Gastrocnemius medialis (tissue), 4 donors: ENCODE measurements at places on chromosomes 1 and 21.
A peak's percentile ranks its signal among the peaks of the same experiment; 100 is the strongest.

DNA sequence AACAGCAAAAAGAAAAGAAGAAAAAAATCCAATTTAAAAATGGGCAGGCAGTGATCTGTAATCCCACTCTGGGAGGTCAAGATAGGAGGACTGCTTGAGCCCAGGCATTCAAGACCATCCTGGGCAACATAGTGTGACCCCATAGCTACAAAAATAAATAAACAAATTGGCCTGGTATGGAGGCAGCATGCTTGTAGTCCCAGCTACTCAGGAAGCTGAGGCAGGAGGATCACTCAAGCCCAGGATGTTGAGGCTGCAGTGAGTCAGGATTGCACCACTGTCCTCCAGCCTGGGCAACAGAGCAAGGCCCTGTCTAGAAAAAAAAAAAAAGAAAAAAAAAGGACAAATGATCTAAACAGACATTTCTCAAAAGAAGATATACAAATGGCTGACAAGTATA lies 99.6 kb downstream of the EIF4G3 start:
- no peak for DNase-seq

- DNase-seq, result no peak
These were observed 776 bp downstream of the ITSN1 start for GRCh38 chr21:33642896-33643657.

GRCh38 chr1:201427963-201428362 lies 6.4 kb upstream of the TNNI1 start:
- DNase-seq, result no peak

- no peak for DNase-seq
These were observed 6.8 kb downstream of the SPRR5 start for GRCh38 chr1:152953761-152954160.

- no peak for DNase-seq
These were observed 26.2 kb downstream of the ATP8B2 start for GRCh38 chr1:154351363-154352068.

GRCh38 chr1:57724535-57724934 lies 300.7 kb upstream of the DAB1 start:
- no peak for DNase-seq

- peak; percentile 53 for DNase-seq
These were observed 105.7 kb downstream of the PRDM16 start for GRCh38 chr1:3174487-3175247.

DNA sequence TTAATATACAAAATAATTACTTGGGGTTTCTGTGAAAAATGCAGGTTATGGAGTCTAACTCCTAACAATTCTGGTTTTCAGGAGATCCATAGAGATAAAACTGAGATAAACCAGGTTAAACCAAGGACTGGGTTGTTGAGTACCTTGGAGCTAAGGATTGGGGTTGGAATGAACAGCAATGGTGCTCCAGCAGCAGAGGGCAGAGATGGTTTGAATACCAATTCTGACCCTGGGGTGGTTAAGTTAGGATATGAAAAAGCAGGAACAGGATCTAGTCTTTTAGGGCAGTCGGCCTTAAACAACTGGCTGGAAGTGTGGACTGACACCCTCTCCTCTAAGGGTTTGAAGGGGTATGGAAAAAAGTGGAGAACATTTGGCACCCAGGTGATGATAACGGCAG lies 53.0 kb downstream of the UROD start:
- DNase-seq, result no peak

DNA sequence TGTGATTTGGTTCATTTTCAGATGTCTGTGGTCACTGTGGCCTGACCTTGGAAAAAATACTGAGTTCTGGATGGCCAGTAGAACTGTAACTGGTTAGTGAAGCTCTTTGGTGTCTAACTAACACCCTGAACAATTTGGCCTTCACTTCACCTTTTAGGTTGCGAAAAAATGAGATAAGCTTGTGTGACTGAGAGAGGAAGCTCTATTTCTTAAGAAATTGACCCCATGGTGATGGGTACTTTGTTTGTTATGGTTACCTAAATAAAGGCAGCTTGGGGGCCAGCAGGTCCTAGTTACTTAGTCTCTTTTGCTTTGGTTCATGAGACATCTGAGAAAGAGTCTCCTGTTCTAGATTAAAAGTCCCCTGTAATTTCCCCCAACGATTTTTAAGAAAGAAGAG lies 181.6 kb downstream of the ZNF326 start:
- DNase-seq, result no peak

GRCh38 chr1:245956225-245956624 lies 550.9 kb downstream of the SMYD3 start:
- DNase-seq, result no peak

DNA sequence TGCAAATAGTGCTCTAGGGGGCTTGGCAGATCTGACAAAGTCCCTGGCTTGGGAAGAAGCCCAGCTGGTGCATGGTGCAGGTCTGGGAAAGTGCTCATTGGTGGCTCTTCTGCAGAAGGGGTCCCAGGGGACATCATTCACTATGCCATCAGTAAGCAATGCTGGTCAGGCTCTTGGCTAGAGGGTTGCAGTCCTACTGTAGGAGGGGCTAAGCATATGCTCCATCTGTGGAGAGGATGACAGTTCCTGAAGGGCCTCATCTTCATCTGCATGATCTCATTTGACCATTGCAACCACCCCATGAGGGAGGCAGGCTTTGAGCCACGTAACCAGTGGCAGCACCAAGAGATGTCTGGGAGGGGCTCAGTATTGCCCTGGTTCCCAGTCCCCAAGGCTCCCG lies 31.5 kb upstream of the VASH2 start:
- DNase-seq, result no peak

GRCh38 chr1:245710961-245711903 lies 556.4 kb downstream of the KIF26B start:
- no peak for DNase-seq

DNA sequence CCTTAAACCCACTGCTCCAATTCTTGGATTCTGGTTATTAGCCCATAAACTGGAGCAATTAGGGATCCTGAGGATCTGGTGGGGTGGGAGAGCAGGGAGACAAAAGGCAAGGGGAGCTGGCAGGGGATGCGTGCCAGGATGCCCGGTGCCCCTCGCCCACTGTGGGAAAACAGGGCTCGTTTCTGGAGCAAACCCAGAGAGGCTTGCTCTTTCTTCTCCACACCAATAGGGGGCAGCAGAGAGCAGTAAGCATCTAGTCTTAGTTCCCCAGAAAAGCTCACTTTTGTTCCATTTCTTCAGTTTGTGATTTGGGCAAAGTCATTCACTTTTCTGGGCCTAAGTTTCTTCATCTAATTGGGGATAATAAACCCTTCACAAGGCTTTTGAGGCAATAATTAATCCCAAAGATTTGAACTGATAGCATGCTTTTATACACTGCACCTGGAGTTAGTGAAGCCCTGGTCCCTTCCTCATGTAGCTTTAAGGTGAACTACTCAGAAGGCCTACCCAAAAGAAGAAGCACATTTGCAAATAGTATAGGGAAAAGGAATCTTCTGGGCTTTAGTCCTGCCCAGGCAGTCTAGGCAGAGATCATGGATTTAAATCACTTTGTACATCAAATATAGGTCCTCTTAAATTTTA lies 160.6 kb upstream of the USP24 start:
- no peak for DNase-seq

- DNase-seq, result no peak
These were observed 248.3 kb downstream of the AKT3 start for GRCh38 chr1:243601720-243602119.

DNA sequence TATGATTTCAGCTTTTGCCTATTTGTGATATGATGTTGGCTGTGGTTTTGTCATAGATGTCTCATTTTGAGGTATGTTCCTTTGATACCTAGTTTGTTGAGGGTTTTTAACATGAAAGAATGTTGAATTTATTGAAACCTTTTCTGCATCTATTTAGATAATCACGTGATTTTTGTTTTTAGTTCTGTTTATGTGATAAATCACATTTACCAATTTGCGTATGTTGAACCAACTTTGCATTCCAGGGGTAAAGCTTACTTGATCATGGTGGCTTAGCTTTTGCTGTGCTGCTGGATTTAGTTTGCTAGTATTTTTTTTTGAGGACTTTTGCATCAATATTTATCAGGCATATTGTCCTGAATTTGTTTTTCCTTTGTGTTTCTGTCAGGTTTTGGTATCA lies 26.5 kb upstream of the IFI16 start:
- no peak for DNase-seq

GRCh38 chr1:171486048-171486519 lies 754 bp downstream of the PRRC2C start:
- DNase-seq, result no peak

DNA sequence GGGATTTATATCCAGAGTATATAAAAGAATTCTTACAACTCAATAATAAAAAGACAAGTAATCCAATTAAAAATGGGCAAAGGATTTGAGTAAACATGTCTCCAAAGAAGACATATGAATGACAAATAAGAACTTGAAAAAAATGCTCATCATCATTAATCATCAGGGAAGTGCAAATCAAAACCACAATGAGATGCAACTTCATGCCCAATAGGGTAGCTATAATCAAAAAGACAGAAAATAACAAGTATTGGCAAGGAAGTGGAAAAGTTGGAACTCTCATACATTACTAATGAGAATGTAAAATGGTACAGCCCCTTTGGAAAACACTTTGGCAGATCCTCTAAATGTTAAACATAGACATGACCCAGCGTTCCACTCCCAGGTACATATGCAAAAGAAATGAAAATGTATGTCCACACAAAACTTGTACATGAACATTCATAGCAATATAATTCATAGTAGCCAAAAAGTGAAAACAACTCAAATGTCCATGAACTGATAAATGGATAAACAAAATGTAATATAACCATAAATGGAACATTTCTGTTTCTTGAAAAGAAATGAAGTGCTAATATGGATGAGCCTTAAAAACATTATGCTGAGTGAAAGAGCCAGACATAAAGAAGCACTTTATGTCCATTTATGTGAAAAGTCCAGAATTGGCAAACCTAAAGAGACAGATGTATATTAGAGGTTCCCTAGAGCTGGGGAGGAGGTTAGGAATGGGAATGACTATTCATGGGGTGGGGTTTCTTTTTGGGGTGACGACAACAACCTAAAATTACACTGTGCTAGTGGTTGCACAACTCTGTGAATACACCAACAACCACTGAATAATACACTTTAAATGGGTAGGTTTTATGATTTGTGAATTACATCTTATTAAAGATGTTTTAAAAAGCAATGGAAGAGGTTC lies 259.7 kb downstream of the RHOU start:
- no peak for DNase-seq

DNA sequence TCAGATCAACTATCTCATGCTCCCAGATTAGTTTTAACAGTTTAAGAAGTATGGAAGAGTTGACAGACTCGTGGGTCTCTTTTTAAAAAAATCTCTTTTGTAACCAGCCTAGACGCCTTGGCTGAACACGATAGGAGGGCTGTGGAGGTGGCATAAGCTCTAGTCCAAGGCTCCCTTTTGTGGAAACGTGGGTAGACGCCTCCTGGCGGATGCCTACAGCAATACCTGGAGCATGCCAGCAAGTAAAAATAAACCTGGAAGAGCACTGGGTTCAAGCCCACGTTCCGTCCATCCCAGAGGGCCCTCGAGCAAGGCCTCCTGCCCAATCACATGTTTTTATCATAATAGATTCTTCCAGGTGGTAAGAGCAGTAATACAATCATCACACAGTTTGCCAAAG lies 87.9 kb downstream of the RGS7 start:
- DNase-seq, result no peak

DNA sequence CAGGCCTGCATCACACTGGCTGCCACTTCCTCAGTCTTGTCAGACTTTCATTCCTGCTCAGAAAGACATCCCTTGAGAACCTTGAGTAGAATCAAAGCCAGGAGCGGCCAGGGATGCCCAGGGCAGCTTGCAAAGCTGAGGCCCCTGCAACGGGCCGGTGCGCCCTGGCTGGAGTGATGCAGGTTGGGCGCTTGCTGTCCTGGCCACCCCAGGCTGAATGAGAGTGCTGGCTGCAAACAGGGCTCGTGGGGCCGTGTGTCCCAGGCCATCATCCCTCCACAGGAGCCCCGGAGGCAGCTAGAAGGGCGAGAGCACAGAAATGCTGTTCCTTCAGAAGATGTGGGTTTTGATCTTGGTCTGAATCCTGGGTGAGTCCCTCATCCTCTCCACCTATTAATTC lies 67.2 kb upstream of the FAM20B start:
- no peak for DNase-seq

DNA sequence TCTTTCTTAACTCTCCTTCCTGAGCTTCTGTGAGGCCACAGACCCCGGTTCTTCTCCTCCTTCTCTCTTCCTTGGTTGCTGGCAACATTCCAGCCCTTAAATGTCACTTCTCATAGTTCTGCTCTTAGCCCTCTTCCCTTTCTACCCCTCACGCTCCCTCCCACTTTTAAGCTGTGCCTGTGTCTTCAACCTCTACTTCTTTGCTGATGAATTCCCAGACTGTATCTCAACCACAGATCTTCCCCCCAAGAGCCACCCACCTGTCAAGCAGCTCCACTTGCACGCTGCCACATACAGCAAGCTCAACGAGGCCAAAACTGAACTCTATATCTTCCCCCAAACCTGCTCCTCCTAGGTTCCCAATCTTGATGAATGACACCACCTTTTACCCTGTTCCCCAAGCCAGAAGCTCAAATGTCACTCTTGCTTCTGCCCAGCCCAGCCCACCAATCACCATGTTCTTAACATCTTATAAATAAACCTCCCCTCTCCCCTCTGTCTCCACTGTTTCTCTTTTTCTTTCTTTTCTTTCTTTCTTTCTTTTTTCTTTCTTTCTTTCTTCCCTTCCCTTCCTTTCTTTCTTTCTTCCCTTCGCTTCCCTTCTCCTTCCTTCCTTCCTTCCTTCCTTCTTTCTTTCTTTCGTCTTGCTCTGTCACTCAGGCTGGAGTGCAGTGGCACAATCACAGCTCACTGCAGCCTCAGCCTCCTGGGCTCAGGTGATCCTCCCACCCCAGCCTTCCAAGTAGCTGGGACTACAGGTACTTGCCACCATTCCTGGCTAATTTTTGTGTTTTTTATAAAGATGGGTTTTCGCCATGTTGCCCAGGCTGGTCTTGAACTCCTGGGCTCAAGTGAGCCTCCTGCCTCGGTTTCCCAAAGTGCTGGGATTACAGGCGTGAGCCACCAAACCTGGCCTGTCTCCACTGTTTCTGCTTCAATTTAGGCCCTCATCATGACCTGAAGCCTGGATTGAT lies 19.8 kb upstream of the PTP4A2 start:
- DNase-seq, result no peak

DNA sequence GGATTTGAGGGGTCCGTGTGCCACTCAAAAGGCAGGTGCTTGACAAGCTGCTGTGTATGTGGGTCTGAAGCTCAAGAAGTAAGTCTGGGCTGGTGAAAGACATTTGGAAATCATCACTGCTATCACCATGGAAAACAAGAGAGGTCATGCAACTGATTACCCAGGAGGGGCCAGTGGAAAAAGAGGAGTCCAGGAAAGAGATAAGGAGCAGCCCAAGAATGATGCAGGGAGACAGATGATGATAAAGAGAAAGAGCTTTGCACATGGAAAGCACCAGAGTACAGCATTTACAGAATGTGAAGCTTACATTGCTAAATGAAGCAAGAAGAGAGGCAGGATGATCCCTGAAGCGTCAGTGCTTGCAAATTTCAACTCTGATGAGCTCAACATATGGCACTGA lies 203.2 kb downstream of the SETD4 start:
- DNase-seq, result no peak

GRCh38 chr1:209758400-209758799 lies 2.5 kb downstream of the TRAF3IP3 start:
- DNase-seq, result no peak

GRCh38 chr1:181104790-181105133 lies 16.3 kb downstream of the IER5 start:
- no peak for DNase-seq

- DNase-seq, result no peak
These were observed 8.2 kb downstream of the CTPS1 start for GRCh38 chr1:40987439-40988276.
